ENCODE measurements at places on chromosomes 11 and 22.
A peak's percentile ranks its signal among the peaks of the same experiment; 100 is the strongest.

- DNase-seq, result no peak
These were observed 8.8 kb upstream of the EMSY start for GRCh38 chr11:76436020-76436419.

DNA sequence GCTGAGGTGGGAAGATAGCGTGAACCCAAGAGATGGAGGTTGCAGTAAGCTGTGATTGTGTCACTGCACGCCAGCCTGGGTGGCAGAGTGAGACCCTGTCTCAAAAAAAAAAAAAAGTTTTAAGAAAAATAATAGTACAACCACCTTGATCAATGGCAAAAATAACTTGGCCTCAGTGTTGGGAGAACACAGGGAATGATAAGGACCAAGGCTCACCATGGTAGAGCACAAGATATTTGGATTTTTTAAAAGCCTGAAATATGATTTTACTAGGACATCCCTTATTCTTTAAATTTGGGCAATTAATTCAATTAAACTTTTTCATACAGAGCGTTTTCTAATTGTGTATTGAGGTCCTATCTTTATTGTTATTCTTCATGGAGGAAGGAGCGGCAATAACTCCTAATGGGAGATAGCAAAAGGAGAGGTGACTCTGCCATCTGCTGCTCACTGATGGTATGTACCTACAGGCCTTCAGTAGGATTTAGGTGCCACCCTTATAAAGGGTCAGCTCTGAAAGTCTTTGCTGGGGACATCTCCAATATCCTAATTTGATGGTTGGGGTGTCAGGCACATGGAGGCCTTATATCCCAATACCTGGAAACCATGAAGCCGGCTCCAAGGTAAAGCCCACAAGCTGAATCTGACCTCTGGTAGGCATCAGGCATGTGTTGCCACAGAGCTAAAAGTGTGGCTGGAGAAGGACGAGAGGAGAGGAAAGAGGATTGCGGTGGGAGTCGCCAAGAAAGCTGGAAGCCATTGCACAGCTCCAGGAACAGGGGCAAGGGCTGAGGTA lies 21.9 kb upstream of the POLD3 start:
- DNase-seq, result peak; percentile 70

DNA sequence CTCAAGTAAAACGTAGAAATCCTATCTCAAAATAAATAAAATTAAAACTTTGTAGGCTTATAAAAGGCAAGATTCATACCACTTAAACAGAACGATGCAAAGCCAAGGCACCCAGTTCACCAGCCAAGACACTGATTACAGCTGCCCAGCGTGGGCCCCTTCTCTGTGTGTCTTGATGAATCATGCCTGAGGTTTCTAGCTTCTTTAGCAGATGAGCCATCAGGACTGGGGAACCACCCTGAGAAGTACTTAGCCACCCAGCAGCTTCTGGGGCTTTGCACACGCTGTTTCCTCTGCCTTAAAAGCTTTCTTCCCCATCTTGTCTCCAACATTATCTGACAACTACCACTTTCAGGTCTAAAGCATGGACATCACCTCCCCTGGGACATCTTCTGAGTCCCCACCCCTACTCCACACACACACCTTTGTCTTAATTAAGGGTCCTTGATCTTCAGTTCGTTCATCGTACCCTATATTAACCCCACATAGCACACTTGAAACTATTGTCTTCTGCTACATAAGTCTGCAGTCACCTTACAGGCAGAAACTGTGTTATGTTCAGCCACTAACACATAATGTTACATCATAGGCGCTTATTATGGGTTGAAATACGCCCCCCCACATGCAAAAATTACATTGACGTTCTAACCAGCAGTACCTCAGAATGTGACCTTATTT lies 8.7 kb upstream of the LAYN start:
- DNase-seq, result no peak

GRCh38 chr22:36741204-36741793 lies 34.6 kb downstream of the IFT27 start:
- no peak for DNase-seq

DNA sequence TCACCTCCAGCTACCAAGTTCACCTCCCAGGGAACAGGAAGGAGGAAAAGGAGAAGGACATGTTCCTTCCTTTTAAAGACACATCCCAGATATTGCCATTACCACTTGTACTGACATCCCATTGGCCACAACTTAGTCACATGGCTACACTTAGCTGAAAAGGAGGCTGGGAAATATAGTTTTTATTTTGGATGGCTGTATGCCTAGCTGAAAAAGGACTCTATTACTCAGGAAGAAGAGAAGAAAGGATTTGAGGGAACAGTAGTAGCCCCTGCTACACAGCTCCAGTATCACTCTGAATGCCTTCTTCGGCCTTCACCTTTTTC lies 2.1 kb upstream of the APOA5 start:
- DNase-seq, result no peak

DNA sequence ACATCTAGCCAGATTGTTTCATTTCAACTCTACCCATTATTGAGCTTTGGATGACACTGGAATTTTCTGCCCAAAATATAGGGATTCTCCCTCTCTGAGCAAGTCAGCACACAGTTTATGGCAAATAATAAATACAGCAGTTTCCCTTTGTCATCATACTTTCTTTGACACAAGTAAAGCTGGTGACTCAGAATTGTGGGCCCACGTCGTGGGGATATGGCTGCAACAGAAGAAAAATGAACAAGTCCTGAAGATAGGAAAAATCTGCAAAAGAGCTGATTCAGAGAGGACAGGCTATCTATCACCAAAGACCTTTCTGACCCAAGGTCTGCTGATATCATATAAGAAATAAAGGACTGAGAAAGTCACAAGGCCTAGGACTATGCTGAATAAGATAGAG lies 236.3 kb upstream of the ZC3H12C start:
- DNase-seq, result no peak

- DNase-seq, result no peak
These were observed 1086.3 kb downstream of the FAM181B start for GRCh38 chr11:81647374-81647773.

- no peak for DNase-seq
These were observed 31.5 kb upstream of the CCDC188 start for GRCh38 chr22:20182365-20182764.

GRCh38 chr22:45127866-45128265 lies 35.9 kb upstream of the NUP50 start:
- no peak for DNase-seq

DNA sequence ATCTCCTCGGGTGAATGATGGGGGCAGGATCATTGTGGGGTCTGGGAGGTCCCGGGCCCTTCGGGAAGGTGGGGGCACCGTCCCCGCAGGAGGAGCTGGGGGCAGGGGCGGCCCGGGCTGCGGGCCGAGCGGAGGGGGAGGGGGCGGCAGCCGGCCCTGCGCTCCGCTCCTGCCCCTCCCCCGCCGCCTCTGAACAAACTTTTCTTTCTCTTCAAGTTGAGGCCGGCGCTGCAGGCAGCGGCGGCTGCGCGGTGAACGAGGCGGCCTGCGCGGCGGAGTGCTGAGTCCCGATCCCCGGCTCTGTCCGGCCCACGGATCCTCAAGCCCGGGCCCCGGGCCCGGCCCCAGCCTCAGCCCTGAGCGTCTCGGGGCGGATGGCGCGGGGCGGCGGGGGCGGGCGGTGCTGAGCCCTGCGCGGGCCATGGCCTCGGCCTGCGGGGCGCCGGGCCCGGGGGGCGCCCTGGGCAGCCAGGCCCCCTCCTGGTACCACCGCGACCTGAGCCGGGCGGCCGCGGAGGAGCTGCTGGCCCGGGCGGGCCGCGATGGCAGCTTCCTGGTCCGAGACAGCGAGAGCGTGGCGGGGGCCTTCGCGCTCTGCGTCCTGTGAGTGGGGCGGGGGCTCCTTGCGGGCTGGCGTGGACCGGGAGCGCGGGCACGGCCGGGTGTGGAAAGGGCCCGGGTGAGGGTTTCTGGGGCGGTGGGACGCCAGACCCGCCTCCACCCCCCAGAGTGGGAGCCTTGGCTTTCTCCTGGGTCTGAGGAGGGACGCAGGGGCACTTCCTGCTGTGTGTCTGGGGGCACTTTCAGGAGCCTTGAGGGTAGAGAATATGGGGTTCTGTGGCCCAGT lies at the start of gene INPPL1:
Gene INPPL1 (plus strand): TSS at position 204 of the 847 bp plus-strand sequence. CDS start 218 bp downstream, at position 422.
- DNase-seq, result peak; percentile 48

- DNase-seq, result no peak
These were observed 22.0 kb downstream of the AMPD3 start for GRCh38 chr11:10476927-10477689.

DNA sequence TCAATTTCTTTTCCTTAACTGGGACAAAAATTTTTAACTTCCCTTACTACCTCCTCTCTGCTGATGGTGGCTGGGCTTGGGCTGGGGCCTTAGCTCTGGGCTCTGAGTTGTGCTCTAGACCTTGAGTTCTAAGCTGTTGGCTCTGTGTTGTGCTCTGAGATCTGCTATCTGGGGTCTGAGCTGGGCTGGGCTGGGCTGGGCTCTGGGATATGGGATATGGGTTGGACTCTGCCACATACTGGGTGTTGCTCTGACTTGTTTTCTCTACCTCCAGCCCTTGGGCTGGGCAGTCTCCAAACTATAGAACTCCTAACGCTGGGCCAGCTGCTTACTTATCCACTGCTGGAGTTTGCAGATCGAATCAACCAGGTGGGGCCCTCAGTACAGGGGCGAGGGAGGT lies 41.9 kb downstream of the DNHD1 start:
- no peak for DNase-seq

DNA sequence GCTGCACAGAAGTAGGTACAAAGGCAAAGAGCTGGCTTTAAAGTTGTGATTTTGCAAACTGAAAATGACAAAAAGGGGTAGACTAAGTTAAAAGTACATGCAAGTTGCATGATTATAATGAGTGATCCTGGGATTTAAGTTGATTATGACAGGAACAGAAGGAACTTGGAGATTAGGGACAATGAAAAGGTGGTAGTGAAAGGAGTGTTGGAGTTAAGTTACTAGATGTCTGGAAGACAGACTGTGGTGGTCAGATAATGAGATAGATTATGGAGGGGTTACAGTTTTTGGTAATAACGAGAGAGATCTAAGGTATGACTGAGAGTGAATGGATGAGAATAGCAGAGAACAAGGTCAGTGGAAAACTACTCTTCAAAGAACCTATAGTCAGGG lies 7.7 kb upstream of the TMEM9B start:
- no peak for DNase-seq

- DNase-seq, result no peak
These were observed 7.1 kb downstream of the MUC2 start for GRCh38 chr11:1081601-1082311.

DNA sequence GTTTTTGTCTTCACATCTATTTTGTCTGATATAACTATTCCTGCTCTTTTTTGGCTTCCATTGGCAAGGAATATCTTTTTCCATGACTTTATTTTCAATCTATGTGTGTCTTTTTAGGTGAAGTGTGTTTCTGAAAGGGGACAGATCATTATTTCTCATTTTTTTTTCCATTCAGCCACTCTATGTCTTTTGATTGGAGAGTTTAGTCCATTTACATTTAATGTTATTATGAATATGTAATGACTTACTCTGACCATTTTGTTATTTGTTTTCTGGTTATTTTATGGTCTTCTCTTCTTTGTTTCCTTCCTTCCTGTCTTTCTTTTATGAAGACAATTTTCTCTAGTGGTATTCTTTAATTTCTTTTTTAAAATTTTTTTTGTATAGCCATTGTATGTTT lies 178.6 kb upstream of the CNTN5 start:
- no peak for DNase-seq

DNA sequence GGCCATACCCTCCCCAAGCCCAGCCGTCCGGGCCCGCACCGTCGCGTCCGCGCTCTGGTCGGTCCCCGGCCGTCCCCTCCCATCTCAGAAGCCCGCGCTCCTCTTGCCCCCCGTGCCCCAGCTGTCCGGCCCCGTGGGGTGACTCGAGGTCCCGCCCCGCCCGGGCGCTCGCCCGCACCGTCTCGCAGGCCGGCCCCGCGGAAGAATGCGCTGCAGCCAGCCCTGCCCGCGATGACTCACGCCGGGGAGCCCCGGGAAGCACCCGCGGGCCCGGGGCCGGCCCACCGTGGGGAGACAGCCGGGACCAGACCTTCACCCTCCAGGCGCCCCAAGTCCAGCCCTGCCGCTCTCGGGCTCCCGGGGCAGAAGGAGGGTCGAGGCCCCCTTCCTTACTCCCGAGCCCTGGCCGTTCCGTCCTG lies 320 bp upstream of the PHLDA2 start:
- peak; percentile 90 for DNase-seq

- no peak for DNase-seq
These were observed at the start of gene LAYN for GRCh38 chr11:111540114-111540936. Gene LAYN, plus strand, starts transcription at chr11:111540720. Its CDS starts 124 bp downstream, at chr11:111540844.

GRCh38 chr11:27205779-27206570 lies 157.0 kb downstream of the CCDC34 start:
- DNase-seq, result no peak

All from Calu3 (cell line).